GM20000 (cell line): ENCODE measurements at places on chromosomes 13 and 19.

- peak; percentile 20 for DNase-seq
Measured at GRCh38 chr13:32381539-32381938, 46.4 kb downstream of the N4BP2L1 start.

DNA sequence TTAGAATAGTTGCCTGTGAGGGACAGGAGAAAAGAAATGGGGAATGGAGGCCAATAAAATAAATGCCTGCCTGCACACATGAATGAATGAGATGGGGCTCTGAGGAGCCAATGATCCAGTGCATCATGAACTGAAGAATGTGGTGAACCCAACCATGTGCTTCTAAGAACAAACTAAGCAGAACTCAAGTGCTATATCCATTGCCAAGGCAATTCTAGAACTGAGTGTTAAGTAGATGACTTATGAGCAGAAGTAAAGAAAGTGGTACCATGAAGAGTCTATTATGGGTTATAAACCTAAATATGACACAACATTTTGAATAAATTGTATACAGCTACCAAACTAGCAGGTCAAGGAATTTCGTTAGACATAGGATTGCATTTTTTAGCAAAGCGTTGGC is 186.1 kb downstream of the KATNAL1 start:
- DNase-seq, result no peak

DNA sequence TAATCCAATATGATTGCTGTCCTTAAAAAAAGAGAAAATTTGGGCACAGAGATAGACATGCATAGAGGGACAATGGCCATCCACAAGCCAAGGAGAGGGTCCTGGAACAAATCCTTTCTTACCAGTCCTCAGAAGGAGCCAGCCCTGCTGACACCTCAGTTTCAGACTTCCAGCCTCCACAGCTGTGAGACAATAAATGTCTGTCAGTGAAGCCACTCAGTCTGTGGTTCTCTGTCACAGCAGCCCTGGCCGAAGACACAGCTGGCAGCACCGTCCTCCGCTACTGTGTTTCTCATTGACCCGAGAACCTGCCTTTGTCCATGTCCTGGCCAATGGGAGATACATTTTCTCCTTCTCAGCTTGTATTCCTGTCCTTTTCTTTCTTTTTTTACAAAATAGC is 207.9 kb downstream of the TM9SF2 start:
- no peak for DNase-seq

- no peak for DNase-seq
Measured at GRCh38 chr19:58586133-58586765, 13.1 kb upstream of the MZF1 start.

DNA sequence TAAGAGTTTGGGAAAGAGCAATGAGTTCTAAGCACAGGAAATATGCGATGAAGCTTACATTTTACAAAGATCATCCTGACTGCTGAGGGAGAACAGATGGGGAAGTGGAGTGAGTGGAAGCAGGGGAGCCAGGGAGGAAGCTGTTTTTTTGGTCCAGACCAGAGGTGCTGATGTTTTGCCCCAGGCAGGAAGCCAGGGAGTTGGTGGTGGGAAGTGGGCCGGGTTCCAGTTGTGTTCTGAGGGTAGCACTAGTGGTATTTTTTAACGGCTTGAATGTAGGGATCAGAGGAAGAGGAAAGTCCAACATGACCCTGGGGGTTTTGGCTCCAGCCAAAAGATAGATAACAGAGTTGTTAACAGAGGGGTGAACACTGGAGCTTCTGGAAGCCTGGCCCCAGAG is 20.7 kb upstream of the OLFM4 start:
- no peak for DNase-seq

DNA sequence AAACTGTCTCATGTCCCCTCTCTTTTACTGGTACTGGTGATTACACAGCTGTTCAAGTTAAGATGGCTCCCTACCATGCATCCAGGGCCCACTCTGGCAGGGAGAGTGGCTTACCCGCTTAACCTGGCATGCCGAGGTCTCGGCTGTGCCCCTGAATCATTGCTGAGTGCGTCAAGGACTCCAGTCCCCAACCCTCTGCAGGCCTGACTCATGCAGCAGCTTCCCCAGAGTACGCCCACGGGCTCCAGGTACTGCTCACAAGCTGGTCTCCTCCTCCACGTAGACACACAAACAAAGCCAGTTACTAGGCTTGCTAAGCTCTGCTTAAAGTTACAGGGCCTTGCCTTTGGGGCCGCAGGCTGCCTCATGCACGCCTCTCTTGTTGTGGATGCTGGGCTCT is 447.4 kb downstream of the COG6 start:
- DNase-seq, result no peak

DNA sequence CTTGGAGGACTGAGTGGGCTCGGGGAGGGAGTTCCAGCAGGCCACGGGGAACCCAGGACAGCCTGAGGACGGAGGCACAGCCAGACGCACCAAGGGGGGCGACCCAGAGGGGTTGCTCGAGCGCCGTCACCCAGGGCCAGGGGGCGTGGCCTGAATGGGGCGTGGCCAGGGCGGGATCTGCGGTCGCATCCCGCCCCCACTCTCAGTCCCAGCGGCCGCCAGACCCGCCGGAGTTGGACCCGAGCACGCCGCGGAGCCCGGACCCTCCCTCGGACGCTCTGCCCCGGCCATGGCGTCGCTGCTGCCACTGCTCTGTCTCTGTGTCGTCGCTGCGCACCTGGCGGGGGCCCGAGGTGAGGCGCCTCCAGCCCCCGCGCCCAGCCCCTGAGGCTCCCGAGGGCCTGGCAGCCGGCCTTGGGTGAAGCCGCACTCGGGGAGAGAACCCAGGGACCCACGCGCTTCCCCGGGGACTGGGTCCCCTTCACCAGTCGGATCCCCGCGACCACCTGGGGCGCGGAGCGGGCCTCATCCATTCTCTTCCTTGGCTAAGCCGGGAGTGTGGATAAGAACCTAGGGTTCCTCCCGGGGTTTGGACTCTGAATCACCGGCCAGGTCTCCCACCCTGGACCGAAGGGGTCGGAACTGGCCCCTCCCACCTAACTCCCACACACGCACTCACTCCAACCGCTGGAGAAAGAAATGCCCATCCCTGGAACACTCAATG is at the start of gene CILP2:
CILP2 (plus strand) TSS at position 205 of the 724 bp plus-strand sequence; CDS start at position 290, 85 bp downstream.
- DNase-seq, result peak; percentile 84

DNA sequence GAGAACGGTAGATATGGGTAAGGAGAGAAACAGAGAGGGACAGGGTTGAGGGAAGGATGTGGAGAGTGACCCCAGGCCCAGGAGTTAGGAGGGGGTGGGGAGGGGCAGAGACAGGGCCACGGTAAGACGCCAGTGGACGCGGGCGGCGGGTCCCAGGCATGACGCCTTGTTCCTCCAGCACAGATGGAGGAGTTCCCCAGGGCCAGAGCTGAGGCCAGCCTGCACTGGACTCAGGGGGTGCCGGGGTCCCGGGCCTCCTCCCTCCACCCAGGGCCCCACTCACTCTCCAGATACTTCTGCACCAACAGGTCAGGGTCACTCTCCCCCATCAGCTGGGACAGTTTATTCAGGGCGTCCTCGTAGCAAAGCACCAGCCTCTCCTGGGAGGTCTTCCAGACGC is 22.0 kb upstream of the EMP3 start:
- DNase-seq, result no peak

GRCh38 chr13:49625392-49626079 is 2.8 kb upstream of the ARL11 start:
- no peak for DNase-seq

- DNase-seq, result no peak
Measured at GRCh38 chr13:29994911-29995595, 144.6 kb upstream of the UBL3 start.

DNA sequence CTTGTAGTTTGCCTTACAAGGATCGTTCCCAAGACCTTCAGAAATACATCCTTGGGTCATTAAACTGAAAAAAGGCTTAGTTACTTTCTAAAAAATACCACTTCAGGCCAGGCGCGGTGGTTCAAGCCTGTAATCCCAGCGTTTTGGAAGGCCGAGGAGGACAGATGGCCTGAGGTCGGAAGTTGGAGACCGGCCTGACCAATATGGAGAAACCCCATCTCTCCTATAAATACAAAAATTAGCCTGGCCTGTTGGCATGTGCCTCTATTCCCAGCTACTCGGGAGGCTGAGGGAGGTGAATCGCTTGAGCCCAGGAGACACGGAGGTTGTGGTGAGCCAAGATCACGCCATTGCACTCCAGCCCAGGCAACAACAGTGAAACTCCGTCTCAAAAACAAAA is 2.2 kb upstream of the ZNF28 start:
- no peak for DNase-seq

GRCh38 chr13:41231786-41232185 is 31.6 kb downstream of the MTRF1 start:
- no peak for DNase-seq

- no peak for DNase-seq
Measured at GRCh38 chr13:41136396-41137031, 3.9 kb upstream of the KBTBD6 start.

GRCh38 chr13:112220296-112220875 is 153.4 kb downstream of the SOX1 start:
- DNase-seq, result no peak

DNA sequence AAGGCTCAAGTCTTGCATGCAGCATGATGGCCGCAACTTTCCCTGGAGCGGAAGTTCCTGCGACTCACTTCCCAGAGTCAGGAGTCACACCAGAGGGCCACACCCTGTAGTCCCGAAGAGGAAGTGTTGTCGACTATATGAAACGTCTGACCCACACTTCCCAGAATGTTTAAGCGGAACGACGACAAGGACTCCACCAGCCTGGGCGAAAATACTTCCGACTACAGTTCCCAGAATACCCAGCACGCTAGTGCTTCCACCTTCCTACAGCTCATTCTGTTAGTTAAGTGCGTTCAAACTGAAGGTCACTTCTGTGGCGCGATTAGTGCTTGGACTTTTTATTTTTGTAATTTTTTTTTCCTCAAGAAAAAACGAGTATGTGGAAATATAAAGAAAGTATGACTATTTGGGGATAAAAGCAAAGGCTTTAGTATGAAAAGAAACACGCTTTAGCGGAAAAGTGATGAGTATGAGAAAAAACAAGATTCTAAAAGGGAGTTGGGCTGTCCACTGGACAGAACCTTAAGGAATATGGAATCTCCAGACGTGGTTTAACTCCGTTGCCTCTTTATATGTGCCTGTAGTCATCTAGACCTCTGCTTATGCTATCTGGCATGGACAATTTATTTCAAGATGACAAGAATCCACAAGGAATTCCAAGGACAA is 15.5 kb upstream of the ZNF112 start:
- no peak for DNase-seq

GRCh38 chr13:45925151-45925550 is 73.6 kb upstream of the SIAH3 start:
- no peak for DNase-seq
